ENCODE measurements at places on chromosomes 12 and 14.

GRCh38 chr12:25652371-25652770 is 99.3 kb upstream of the LMNTD1 start:
- DNase-seq, result no peak

DNA sequence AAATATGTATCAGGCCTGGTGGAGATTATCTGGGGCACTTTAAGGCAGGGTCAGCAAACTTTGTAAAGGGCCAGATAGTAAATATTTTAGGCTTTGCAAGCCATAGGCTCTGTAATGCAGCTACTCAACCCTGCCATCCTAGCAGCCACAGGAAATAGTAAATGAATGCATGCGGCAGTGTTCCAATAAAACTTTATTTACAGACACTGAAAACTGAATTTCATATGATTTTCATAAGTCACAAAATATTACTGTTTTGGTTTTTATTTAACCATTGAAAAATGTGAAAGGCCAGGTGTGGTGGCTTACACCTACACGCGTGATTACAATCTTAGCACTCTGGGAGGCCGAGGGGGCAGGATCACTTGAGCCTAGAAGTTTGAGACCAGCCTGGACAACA is 3.2 kb upstream of the CAMKK2 start:
- no peak for DNase-seq

GRCh38 chr14:44782775-44783238 is 178.9 kb downstream of the KLHL28 start:
- no peak for DNase-seq

- no peak for DNase-seq
Observed at GRCh38 chr12:131209082-131210070, 255.7 kb downstream of the ADGRD1 start.

- DNase-seq, result no peak
Observed at GRCh38 chr12:19709889-19710288, 270.6 kb downstream of the AEBP2 start.

DNA sequence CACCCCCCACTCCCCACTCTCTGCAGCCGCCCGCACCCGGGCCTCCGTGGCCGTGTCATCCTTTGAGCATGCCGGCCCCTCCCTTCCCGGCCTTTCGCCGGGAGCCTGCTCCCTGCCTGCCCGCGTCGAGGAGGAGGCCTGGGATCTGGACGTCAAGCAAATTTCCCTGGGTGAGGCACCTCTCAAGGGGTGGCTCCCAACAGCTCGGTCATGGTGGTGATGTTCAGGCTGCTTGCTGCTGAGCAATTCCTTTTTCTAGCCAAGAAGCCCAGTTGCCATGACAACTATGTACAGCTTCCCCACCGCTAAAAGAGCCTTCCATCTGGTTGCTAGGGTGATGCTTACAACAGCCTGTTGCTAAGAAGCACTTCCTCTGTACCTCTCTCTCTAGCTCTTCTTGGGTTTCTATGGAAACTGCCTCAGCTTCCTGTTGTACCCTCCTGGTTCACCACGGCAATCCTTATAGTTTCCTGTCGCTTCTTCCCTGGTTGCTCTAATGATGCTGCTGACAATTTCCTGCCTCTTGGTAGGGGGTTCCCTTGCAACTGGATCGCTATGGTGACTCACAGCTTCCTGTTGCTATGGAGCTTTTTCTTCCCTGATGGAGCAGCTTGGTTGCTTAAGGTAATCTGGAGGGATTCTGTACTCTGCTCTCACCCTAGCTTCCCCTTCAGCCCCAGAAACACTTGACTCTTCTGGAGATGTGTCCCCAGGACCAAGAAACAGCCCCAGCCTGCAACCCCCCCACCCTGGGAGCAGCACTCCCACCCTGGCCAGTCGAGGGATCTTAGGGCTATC is 11.0 kb downstream of the ZNF219 start:
- peak; percentile 95 for DNase-seq

DNA sequence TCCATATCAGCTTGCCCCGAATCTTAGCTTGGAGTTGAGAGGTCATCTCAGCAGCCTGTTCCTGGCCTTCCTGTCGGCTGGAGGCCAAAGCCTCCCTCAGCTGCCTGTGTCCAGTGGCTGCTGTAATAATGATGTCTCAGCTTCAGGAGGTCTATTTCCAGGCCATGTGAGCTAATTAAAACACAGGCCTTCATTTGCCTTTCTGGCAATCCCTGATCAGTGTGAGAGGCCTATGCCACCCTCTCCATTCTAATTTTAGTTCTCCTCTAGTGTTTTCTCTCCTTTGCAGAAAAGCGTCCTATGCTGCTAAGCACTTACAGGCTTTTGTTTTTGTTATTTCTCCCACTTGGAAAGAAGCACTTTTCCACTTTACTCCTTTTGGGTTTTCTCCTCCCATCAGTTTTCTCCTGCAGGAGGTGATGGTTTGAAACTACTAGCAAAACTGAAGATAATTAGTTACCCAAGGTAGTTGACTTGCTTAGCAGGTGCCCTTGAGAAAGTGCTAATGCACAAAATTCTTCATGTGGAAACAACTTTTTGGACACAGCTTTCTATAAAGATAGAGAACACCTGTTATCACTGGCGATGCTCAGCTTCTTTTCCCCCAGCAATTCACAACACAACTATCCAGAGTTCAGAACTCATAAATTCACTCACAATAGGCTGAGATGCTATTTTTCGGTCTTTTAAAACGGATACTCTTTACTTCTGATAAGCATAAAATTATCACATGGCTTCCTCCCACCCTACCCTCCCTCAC is 255.3 kb upstream of the GARIN6 start:
- DNase-seq, result no peak

GRCh38 chr12:70007687-70008086 is 182.7 kb downstream of the MYRFL start:
- DNase-seq, result no peak

- DNase-seq, result no peak
Observed at GRCh38 chr14:53472306-53472705, 319.2 kb upstream of the DDHD1 start.

DNA sequence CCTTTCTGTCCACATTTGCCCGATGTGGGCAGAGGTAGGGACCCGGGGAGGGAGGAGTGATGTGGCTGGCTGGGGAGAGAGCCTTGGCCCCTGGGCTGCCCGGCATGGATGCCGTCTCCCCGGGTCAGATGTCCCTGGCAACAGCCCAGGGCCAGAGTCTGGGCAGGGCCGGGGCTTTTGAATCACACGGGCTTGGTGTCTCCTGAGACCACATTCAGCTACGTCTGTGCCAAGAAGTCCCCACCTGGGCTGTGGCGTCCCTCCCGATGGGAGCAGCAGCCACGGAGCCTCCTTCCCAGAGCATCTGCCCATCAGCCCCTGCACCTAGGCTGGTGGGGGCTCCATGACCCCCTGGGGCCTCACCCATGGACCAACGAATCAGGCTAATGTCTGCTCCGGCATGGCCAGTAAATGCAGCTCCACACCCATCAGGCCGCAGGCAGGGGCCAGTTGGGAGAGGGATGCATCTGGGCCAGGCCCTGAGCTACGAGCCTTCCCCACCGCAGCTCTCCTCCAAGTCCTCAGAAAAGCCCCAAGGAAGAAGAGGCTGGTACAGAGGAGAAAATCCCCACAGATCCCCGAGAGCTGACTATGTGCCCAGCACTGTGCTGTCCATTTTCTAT is 109.4 kb downstream of the RFLNA start:
- no peak for DNase-seq

DNA sequence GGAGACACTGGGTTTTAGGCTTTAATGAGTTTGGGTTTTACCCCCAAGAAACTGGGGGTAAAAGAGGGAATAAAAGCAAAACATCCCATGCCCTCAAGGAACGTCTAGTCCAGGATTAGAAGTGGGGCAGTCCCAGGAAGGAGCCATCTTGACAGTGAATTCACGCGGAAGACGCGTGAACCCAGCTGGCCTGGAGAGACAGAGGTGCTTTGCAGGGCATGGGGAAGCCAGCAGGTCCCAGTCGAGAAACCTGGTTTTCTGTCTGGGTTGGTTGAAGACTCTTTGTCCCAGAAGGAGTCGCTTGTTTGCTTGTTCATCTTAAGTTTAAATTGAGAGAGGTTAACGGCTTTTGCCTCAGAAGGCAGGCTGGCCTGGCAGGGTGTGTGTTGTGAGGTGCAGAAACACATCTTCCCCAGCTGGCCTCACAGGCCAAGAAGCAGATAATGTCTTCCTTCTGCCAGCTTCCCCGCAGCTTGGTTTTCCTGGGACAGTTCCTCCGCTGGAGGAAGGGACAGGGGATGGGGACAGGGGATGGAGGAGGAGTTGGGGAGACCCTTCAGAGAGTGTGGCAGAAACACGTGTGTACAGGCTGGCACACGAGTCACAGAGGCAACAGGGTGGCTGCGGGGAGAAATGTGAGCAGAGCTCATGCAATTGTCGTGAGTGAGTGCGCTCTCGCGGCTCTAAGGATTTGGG is 18.5 kb upstream of the CD9 start:
- no peak for DNase-seq

GRCh38 chr12:64997858-64998257 is 123.2 kb downstream of the WIF1 start:
- DNase-seq, result no peak

DNA sequence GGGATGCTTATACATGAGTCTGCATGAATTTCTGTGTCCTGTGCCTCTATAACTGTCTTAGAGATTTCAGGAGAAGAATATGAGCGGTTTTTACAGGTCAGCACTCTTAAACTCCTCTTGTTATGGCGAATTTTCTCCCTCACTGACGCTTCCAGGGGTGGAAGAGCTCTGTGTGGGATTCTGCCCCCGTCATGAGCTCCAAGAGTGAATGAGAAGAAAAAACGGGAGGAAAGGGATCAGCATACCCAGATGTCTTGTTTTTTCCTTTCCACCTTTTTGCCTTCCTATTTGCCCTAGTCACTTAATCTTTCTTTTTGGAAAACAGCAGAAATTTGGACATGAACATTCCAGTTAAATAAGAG is 651 bp downstream of the PFKM start:
- no peak for DNase-seq

GRCh38 chr12:95623554-95624170 is 72.4 kb upstream of the USP44 start:
- peak; percentile 73 for DNase-seq

DNA sequence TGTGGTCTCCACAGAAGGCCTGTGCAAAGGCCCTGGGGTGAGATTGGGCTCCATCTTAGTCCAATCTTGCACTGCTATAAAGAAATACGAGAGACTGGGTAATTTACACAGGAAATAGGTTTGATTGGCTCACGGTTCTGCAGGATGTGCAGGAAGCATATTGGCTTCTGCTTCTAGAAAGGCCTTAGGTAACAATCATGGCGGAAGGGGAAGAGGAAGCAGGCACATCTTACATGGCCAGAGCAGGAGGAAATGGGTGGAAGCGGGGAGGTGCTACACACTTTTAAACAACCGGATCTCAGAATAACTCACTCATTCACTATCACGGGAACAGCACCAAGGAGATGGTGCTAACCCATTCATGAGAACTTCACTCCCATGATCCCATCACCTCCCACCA is 55.4 kb downstream of the FAR2 start:
- no peak for DNase-seq

- DNase-seq, result peak; percentile 85
Observed at GRCh38 chr12:23204933-23205778, 580.2 kb downstream of the ETNK1 start.

DNA sequence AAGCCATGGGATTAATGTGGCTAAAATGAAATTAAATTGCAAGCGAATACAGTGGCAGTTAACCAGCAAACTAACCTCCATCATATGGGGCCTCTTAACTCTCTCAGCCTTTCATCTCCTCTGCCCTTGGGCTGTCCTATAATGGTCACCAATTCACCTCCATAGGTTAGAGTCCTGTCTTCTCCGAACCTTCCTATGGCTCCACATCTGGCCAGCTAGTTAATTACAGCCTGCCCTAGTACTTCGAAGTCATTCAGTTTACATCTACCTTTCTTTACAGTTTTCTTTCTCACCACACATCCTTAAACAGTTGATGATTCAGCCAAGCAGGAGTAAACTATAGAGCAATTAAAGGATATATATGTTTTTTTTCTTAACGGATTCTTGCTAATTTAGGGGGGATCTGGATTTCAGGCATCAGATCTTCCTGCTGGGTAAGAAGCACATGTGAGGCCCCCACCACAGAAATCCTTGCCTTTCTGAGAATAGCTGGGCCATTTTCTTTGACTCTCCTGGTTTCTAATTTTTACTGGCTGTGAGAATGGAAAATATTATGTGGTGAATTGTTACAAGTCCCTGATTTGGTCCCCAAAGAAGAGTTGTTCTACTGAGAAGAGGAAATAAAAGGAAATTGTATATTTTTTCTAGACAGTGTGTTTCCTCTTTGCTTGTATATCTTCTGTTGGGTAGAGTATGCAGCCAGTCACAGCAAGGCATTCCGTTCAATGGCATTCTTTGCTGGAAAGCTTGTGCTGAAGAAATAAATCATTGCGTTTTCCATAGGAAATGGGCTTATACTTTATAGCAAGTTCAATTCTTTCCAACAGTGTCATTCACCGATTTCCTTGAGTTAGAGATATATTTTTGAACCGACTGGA is 16.7 kb downstream of the HMGA2 start:
- no peak for DNase-seq

- no peak for DNase-seq
Observed at GRCh38 chr14:56810836-56811592, 735 bp upstream of the OTX2 start.

- DNase-seq, result no peak
Observed at GRCh38 chr12:100953677-100954076, 159.1 kb downstream of the ANO4 start.

GRCh38 chr12:52235001-52235764 is 2.1 kb downstream of the KRT7 start:
- no peak for DNase-seq

DNA sequence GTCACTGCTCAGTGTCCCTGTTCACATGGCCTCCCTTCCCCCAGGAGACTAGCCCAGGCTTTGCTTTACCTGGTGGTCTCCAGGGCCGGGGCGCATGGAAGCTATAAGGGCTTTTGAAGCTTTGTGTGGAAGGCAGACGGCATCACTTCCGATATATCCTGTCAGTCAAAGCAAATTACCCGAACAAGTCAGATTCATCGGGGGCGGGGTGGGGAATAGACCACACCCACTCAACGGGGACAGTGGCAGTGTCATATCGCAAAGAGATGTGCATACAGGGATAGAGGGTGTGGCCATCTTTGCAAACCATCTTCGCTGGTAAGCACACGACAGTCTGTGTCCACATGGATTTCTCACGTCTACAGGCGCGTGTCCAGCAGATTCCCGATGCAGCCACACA is 127.3 kb downstream of the GLT1D1 start:
- no peak for DNase-seq

- no peak for DNase-seq
Observed at GRCh38 chr12:21678959-21679358, 21.3 kb upstream of the LDHB start.

DNA sequence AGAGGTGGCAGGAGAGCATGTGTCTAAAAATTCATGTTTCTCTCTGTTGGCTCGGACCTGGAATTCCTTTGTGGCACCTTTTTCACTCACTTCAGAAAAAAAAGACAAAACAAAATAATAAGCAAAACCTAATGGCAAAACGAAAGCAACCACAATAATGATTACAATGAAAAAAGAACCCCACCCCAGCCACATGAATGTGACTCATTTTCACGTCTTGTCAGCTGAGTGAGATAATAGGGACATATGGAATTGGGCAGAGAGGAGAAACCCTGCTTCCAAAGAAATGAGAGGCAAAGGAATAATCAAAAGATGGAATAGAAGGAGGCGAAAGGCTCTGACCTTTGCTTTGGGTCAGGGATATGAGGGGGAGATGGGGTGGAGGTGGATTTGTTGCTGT is 143.4 kb downstream of the SLC8A3 start:
- DNase-seq, result no peak

Data from NCI-H1417 (cell line).